ENCODE measurements at places on chromosomes 13 and 19.
A peak's percentile ranks its signal among the peaks of the same experiment; 100 is the strongest.

GRCh38 chr19:45403781-45404556 lies 900 bp downstream of the PPP1R13L start:
- peak; percentile 63 for DNase-seq

DNA sequence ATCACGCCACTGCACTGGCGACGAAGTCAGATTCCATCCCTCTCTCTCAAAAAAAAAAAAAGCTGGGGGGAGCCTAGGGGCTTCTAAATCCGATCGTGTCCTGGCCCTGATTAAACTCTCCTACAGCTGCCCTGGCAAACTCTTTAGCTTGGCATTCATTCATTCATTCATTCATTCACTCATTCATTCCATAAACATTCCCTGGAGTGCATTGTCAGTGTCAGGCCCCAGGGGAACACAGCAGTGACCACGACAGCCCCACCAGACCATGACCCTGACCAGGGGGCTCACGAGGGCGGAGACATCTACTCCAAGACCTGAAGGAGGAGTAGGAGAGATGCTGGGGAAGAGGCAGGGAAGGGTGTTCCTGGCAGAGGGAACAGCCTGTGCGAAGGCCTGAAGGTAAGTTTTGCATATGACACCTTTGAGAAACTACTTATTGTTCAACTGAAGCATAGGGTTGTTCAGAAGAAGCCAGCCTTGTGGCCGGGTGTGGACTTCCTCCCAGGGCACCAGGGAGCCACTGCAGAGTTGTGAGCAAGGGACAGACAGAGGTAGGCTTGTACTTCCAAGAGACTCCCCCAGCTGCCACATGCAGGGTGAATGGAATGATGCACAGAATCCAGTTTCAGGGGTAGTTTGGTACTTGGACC lies 24.5 kb downstream of the CEACAM16 start:
- no peak for DNase-seq

DNA sequence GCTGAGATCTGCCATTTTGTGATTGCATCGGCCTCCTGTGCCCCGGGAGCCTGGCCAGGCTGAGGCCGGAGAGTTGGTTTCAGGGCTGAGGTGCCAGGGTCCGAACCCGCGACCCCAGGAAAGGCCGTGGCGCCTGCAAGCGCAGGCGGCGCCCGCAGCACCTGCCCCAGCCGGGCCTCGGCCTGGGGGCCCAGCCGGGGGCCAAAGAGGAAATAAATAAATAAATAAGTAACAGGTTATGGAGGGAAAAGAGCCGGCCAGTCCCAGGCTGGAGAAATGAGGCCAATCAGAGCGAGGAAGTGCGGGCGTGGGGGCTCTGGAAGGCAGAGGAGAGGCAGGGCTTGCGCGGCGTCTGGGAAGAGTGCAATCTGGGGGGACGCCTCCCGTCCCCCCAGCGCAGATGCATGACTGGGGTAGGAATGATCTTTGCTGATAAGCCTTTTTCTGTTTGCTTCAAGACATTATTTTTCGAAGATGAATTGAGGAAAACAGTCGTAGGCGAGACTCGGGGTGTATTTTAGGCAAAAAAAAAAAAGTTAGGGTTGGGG lies 145.6 kb upstream of the ZNF536 start:
- no peak for DNase-seq

DNA sequence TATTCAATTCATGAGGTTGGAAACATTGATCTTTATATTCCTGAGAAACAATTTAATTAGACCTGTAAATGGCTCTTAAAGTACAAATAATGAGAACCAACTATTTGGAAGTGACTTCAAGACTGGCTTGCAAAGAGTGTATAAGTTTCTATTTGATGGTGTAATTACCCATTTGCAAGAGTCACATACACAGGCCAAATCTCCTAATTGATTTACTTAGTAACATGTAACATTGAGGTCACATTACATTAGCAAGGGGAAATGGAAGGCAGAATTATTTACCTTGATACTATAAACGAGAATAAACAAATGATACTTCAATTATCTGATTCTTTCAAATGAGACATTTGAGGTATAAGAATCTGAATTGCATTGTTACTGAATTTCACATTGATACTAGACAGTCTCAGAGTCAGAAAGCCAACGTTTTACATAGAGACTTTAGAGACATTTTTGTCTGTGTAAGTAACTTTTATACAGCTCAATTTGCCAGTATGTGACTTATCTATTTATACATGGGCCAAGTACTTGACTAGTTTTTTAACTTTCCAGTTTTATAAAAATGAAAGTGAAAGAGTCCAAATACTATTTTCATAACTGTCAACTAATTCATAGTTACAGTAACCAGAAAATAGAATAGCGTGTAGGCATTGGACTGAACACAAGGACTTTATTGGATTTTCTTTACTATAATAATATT lies 95.6 kb upstream of the RFC3 start:
- no peak for DNase-seq

DNA sequence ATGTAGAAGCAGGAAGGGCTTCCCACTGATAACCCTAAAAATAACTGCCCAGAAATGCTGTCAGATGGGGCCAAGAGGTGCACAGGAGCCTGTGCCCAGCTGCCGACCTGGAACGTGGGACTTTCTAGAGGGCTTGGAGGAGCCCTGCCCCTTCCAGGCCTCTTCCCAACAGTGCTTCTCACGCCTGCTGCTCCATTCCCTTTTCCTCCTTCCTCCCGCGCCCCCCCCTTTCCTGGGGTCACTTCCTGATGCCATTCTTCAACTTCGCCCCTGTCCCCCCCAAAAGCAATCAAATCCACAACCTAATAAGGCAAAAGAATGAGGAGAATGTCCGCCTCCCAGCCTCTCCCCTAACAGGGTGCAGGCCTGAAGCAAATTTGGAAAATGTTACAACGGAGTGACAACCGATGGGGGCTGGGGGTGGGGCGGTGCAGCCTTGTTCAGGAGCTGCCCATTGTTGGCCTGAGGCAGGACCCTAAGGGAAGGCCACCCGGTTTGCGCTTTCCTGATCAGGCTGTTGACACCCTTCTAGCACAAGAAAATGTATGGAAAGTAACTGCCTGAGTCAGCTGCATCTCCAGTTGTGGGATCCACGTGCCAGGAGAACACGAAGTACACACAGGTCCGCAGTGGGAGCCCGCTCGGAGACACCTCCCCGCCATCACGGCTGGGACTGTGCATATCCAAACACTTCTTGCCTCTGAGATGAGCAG lies 18.7 kb downstream of the ACTN4 start:
- no peak for DNase-seq

All from CD4-positive, alpha-beta T cell treated with Interleukin-6 for 4 hours (primary cell).